ENCODE measurements at places on chromosomes 2 and 18.

DNA sequence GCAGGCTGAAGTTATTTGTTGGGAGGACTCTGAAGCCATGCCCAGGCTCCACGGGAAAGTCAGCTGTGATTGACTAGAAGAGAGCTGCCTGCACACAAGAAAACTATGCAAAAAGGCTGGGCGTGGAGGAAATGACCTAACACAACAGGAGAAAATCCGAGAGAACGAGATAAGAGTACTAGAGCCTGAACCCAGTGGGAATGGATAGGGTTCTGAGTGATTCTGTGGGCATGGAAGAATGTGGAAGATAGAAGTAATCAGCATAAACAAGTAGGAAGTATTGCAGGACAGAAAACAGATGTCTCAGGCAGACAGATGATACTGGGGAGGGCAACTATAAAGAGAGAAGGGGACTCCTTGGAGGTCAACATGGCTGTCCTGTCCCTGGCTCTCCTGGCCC lies 12.1 kb upstream of the COPS8 start:
- no peak for DNase-seq

GRCh38 chr18:37470986-37471385 lies 94.6 kb downstream of the CELF4 start:
- no peak for DNase-seq

- no peak for DNase-seq
Measured at GRCh38 chr2:121689356-121689755, 40.1 kb upstream of the CLASP1 start.

DNA sequence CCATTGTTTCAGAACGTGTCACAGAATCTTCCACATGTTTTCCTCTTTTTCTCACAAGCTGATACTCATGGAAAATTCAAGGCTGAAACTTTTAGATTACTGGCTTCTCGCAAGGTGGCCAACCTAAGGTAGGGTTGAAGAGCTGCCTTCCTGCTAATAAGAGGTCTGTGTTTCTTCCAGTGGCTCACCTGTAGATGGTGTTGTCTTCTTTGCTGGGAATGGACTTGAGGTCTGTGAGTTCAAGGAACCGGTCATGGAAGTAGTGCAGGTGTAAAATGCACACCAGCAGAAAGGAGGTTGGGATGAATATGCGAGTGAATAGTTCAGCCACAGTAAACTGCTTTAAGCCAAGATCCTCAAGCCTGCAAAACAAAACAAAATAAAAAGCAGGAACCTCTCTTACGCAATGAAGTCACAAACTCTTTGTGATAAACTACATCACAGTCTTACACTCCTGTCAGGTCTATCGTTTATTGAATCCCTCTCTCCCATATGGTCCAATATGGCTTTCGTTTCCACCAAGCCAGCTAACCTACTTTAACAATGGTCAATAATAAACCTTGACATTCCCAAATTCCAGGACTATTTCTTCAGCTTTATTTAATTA lies 258.9 kb downstream of the NAPG start:
- no peak for DNase-seq

DNA sequence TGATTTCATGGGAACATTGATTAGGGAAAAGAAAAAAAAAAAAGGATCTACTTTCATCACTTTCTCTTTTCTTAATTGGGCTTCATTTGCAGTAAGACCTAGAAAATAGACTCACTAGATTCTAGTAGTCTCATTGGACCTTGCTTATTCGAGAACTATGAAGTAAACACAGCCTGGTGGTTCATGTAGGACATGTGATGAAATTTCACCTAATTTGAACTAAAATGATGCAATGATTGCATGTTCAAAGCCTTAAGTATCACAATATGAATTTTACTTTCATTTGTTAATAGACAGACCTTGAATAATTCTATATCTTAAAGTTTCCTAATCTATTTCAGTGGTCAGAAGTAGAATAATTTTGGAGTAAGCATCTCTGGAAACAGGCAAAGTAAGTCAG lies 688.9 kb upstream of the NRXN1 start:
- no peak for DNase-seq

Measured in cerebellar nuclear complex (tissue), 1 donor.